HFFc6 (cell line): ENCODE measurements at places on chromosomes 3 and 15.

DNA sequence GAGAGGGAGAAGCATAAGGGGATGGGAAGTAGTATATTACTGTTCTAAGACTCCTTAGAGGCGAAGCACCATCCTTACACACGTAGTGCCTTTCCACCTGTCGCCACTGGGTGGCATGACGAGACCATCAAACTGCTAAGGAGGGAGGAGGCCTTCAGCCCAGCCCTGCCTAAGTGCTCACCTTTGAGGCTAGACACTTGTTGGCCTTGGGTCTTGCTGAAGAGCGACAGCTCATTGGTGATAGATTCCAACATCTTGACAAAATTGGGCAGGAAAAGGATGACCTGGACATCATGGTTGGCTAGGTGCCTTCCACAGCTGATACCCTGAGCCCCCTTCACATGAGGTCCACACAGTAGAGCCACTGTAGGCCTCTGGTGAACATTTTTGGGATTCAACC, 19.6 kb downstream of the CLK3 start:
- DNase-seq = peak; percentile 52

- no peak for DNase-seq
Observed at GRCh38 chr3:37249717-37250116, 75.3 kb upstream of the LRRFIP2 start.

DNA sequence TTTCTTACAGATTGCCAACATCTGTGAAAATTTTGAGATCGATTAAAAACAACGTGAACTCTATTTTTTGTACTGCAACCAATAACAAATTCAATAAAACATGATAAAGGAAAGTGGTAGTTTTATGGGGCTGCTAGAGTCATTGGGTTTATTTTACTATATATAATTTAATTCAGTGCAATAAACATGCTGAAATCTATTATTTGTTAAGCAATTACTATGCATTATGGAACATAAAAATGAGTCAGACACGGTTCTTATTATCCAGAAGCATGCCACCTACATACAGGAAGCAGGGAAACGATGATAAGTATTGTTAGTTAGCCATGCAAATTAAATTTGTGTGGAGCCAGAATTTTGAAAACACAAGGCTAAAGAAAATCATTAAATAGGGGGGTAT, 27.2 kb downstream of the NPHP3 start:
- DNase-seq = no peak

DNA sequence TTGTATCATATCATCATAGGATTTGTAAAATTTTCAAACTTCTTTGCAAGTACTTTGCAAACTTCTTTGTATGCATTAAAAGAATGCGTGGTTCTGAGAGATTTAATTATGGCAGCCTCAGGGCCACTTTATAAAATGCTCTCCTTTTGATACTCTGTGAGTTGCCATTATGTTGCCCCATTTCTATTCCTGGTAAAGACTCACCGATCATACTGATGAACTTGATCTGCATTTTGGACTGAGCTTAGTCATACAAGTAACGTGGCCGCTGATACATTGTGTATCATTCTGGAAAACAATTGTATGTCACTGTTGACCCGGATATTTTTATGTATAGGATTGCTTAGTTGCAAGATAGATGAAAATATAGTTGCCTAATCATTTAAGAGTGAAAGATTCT, 38.8 kb downstream of the AKAP13 start:
- no peak for DNase-seq

DNA sequence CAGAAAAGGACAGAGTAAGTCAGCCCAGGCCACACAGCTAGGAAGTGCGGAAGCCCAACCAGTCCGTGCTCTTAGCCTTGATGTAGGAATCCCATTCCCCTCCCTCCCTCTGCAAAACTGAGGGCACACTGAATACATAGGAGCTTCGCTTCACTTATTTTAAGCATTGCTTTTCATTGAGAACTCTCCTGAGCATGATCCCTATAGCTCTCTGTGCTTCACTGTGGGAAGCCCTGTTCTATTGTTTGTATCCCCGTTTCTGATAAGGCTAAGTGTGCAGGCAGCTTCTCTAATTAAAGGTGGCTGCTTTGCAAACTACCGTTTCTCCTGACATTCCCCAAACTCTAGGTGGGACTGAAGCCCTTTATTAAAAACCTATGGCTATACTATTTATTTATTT, 29.9 kb downstream of the IL5RA start:
- DNase-seq = no peak
